ENCODE measurements at places on chromosomes 2 and 18. TPM values are rescaled to one million over a fixed set of nuclear protein-coding genes. Genes with fewer than 3 reads are reported as not detected.

MATN3 gene
- 0.23 TPM for total RNA-seq

DNA sequence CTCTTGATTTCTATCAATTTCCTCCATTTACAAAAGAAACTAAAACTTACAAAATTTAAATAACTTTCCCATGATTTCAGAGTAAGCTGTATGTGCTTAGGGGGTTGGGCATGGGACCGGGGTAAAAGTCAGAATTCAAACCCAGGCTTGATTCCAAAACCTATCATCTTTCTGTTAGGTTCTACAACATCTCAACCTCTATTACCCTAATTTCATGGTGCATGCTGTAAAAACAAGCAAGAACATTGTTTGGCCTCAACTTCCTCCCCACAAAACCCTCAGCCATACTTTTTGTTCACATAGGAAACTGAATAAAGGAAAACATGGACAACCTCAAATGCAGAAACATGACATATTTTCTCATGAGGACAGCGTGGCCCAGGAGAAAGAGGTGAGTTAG lies 59.3 kb downstream of the RDH14 start:
- no peak for DNase-seq

- no peak for DNase-seq
Measured at GRCh38 chr18:65975536-65975935, 224.7 kb downstream of the CDH7 start.

CPO gene
- total RNA-seq, result 0.31 TPM

- DNase-seq, result no peak
Measured at GRCh38 chr2:15316370-15316814, 244.7 kb downstream of the NBAS start.

GRCh38 chr2:191739194-191739593 lies 61.3 kb downstream of the NABP1 start:
- DNase-seq, result no peak

DNA sequence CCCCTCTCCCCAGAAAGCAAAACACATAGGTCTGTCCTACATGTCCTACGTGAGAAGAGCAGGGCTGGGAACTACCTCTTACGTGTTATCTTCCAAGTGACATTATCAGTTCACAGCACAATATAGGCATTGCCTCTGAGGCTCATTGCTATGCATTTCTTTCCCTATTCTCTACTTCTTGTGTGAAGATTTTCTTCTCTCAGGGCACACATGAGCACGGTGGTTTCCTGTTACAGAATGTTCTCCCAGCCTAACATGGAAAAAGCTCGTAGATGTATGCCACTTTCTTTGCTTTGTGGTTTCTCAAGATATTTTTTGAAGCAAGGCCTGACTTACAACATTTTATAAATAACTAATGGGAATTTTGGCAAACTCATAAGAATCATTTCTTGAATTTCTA lies 19.4 kb upstream of the DSC3 start:
- no peak for DNase-seq

- DNase-seq, result no peak
Measured at GRCh38 chr2:85682378-85682777, 11.8 kb upstream of the GNLY start.

DNA sequence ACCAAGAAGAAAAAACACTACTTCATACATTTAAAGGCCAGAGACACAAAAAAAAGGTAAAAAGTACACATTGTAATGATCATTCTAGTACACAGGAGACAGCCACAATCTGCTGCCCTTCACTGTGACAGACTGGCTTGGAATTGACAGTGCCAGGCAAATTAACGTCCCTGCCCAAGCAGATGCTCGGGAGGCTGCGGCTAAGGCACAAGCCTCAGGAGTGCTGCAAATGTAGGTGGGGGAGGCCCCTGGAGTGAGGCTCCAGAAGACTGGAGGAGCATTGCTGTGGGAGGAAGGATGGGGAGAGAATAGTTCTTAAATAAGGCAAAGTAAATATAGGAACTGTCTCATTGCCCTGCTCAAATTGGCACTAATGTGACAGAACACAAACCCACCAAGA lies 18.6 kb downstream of the ERCC3 start:
- no peak for DNase-seq

SLC23A3 gene
- total RNA-seq, result 0.56 TPM

DNA sequence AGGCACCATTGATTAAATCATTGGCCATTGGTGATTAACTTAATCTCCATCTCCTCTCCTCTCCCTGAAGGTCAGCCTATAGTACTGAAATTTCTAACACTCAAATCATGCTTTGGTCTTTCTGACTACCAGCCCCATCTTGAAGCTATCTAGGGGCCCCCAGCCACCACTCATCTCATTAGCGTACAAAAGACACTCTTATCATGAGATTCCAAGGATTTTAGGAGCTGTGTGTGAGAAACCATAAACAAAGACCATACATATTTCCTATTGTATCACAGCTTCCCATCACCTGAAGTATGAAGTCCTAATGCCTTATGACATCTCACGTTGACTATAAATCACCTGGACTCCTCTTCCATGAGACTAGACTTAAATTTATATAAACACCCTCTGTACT lies 94.0 kb upstream of the B3GNT2 start:
- DNase-seq, result no peak

DNA sequence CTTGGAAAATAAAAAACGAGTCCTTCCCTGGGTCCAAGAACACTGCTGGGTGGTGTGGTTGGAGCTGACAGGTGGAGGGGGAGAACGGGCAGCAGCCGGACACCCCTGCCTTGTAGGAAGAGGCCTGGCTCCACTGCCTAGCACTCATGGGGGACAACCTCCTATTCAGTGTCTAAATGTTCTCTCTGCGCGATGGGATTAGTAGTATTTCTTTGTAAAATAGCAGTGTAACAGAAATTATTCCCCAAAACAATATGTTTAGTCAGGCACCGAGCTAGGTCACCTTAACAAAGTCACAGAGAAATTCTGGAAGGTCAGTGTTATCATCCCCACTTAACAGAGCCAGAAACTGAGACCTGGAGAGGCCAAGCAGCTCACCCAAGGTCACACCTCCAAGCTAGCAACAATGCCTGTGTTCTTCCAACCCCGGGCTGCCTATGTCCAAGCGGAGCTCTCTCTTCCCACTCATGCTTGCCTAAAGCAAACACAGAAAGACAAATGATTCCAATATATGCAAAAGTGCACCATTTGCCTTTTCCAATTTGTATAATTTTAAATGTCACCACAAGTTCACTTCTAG lies 68.0 kb downstream of the STEAP3 start:
- DNase-seq, result no peak

TCF23 gene
- 0.11 TPM for total RNA-seq

GAREM2 gene
- total RNA-seq, result 4.5 TPM

DNA sequence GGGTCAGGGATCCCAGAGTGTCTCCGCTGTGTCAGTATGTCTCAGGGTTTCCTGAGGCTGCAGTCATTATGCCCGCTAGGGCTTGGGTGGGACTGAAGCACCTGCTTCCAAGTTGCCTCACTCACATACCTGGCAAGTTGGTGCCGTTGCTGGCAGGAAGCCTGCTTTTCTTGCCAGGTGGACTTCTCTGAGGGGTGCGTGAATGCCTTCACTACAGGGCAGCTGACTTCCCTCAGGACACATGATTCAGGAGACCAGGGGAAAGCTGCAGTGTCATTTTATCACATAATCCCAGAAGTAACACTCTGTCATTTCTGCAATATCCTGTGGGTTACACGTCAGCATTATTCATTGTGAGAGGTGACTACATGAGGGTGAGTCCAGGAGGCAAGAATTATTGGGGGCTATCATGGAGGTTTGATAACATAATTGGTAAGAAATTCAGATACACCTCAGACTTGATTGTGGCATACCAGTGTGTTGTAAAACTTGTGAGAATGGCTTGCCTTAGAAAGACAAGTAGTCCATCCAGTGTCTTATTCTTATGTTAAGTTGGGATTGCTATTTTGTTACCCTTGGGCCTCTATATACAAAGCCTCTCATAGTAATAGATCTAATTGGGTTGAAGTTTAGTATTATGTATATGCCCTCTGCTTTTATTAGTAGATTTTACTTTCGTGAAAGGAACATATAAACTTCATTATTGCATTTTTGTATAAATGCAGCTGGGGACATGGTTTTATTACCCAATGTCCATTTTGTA lies 44.1 kb downstream of the NEDD4L start:
- no peak for DNase-seq

GRB14 gene
- 11.4 TPM for total RNA-seq

DNA sequence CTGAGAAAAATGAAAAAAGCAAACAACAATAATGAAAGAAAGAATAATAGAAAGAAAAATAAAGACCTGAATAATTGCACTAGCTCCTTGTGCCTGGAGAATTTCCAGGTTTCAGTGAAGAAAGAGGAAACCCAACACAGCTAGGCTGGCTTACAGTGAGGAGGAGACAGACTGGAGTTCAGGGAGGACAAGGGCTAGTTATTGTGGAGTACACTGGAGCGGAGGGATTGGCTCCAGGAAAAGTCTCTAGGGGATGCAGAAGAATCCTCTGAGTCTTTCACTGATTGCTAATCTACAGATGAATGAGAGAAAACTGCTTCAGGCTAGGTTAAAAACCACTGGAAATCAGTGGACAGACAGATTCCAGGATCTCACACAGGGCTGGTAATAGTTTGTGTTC lies 163.6 kb upstream of the RBMS1 start:
- DNase-seq, result no peak

CAVIN2 gene
- total RNA-seq, result 128 TPM

DNA sequence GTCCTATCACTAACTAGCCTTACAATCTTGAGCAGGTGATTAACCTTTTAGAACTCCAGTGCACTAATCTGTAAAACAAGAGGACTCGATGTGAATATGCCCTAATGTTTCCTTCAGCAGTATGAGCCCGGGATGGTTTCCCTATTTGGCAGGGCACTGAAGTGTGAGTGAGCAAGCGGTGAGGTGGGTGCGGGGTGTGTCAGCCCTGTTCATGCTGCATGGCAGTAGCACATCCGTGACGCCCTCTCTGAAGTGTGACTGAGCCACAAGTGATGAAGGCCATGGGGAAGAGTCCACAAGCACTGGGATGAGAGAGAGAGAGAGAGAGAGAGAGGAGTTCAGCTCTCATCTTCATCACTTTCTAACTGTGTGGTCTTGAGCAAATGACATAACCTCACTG lies 168.7 kb downstream of the SETBP1 start:
- peak; percentile 50 for DNase-seq

RAB11FIP5 gene
- 26.5 TPM for total RNA-seq

IL1B gene
- 2.1 TPM for total RNA-seq

TMEM178A gene
- 2.1 TPM for total RNA-seq

- no peak for DNase-seq
Measured at GRCh38 chr2:231177156-231178025, 21.0 kb upstream of the ARMC9 start.

DNA sequence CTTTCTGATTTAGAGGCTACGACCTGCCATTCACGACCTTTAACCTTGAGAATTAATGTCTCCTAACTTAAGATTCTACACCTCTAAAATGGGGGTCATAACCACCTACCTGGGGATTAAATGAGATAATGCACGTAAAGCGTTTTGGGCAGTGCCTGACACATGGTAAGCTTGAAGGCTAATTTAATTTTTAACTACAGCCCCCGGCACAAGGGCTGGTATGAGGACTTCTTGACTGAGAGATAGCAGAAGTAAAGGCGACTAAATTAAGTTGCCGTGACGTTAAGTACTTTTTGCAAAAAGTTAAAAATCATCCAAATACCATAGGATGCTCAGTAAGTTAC lies 549 bp downstream of the MRPL35 start:
- DNase-seq, result no peak

DNA sequence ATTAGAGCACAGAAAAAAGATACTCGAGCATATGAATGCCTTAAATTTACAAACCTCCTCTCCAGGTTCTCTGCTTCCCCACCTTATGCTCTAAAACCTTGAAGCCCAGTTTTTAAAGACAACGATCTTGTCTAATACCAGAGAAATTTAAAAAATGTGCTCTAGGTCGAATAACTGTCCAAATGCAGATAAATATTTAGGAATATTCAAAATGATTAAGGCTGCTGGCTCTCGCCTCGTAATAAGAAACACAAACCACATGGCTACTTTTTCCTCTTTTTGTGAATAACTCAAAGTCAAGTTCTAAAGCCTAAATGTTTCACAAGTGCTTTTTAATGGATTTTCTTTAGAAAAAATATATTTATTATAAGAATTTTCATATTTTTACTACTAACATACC lies 101.3 kb downstream of the SATB2 start:
- DNase-seq, result no peak

- no peak for DNase-seq
Measured at GRCh38 chr2:239302083-239302807, 98.6 kb downstream of the HDAC4 start.

ABCG5 gene
- not detected for total RNA-seq

DNA sequence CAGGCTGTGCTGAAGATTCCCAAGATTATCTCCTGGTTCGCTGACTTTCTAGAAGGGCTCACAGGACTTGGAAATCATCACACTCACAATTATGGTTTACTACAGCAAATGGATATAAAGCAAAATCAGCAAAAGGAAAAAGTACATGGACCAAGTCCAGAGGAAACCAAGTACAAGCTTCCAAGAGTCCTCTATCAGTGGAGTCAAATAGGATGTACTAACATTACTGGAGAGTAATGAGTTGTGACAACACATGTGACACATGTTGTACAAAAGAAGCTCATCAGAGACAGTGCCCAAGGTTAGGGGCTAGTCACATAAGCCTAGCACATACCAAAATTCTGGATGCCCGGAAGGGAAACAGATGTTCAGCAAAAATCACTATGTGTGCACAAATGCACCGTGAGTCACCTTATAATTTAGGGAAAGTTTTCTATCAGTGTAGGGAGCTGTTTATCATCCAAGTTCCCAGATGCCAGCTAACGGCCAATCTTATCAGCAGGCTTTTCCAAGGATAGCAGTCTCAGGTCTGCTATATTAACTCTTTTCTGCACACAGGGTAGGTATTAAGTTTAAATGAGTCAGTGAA lies 9.5 kb downstream of the TMEM237 start:
- no peak for DNase-seq

GREB1L gene
- 31.4 TPM for total RNA-seq

GRCh38 chr18:61666876-61667590 lies 225.8 kb downstream of the RNF152 start:
- no peak for DNase-seq

IL1RL1 gene
- 2.4 TPM for total RNA-seq

DNA sequence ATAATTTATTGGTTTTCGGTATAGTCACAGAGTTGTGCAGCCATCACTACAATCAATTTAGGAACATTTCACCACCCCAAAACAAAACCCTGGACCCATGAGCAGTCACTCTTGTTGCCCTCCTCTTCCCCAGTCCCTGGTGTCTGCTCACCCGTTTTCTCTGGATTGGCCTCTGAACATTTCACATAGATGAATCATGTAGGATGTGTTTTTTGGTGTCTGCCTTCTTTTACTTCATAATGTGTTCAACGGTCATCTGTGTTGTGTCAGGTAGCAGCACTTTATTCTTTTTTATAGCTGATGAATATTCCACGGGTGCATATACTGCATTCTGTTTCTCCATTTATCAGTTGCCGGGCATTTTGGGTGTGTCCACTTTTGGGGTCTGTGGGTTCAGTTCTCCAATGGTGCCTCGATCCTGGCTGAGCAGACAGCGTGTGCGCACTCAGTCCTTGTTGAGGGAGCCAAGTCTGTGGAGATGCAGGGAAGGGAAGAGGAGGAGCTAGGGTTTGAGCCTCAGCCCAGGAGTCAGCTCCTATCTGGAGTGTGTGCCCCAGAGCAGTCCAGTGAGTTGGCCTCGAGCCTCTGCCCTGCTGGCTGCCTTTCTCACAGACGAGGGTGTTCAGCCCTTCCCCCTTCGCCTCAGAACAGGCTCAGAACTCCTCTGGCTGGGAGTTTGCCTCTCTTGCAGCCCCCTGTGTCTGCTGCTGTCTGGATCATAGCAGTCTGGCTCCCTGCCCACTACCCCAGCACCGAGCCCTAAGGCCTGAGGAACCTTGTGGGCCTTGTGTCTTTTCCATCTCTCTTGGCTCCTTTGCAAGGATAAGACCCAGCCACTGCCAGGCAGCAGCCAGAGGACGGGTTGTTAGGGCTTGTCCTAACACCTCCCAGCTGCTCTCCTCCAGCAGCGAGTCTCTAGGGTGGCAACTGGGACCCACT lies 18.0 kb downstream of the C2orf74 start:
- peak; percentile 94 for DNase-seq

Measured in right cardiac atrium (tissue), 5 donors.